ENCODE measurements at places on chromosomes 7 and 10.
A peak's percentile ranks its signal among the peaks of the same experiment; 100 is the strongest.

GRCh38 chr7:114630201-114630990 lies 215.8 kb downstream of the FOXP2 start:
- no peak for DNase-seq

- DNase-seq, result peak; percentile 54
Observed at GRCh38 chr7:155848691-155849669, 36.7 kb upstream of the SHH start.

- no peak for DNase-seq
Observed at GRCh38 chr7:95694334-95694733, 78.0 kb upstream of the DYNC1I1 start.

GRCh38 chr10:115981081-115981480 lies 291.9 kb downstream of the GFRA1 start:
- DNase-seq, result no peak

DNA sequence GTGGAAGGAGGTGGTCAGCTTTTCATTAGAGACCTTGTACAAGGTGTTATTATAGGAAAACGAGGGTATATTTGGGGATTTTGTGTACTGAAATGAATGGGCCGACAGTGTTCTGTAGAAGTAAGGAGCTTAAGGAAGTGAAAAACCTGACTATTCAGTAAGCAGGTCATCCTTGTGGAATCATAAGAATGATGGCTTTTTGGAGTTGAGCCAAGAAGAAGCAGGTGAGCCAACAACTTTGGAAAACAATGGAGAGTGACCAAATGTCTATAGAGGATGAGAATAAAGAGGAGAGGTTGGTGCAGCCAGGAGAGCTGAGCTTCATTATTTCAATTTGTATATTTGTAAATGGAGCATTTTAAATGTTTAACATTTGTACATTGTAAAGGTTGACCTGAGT lies 595.7 kb downstream of the CCSER2 start:
- DNase-seq, result no peak

GRCh38 chr7:101206665-101207042 lies 5.8 kb upstream of the MOGAT3 start:
- no peak for DNase-seq

- no peak for DNase-seq
Observed at GRCh38 chr10:100349672-100350071, 2.6 kb downstream of the SCD start.

- no peak for DNase-seq
Observed at GRCh38 chr7:124908259-124908658, 21.4 kb downstream of the POT1 start.
